ENCODE measurements at places on chromosomes 16 and 17.

- DNase-seq: no peak
Measured at GRCh38 chr16:28561557-28562187, 8.0 kb downstream of the SGF29 start.

DNA sequence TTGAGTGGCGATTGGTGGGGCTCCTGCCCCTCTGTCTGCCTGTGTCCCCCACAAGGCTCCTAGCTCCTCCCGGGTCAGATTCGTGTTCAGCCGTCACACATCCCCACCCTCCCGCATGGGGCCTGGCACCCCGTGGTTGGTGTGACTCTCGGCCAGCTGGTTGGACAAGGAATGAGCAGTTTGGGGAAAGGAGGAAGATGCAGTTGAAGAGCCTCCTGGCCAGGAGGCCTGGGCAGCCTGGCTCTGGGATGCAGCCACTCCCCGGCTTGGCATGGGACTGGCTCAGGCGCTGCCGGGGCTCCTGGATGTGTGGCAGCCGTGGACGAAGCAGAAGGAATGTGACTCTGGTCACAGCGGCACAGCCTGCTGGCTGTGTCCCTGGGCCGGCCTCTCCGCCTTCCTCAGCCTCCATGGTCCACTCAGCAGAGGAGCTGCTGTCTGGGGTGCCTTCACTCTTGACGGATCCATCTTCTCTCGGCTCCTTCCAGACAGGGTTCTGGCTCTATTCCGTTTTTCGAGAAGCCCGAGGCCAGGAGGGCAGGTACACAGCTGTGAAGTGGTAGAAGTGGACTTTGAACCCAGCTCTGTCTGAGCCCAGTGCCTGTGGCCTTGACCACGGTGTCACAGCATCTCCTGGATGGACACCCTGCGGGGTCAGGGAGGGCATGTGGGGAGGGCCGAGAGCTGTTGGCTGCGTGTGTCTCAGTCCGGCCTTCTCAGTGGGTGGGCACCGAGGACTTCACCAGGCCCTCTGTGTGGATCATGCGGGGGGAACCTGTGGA is 2.1 kb downstream of the TRAF7 start:
- DNase-seq: no peak

- no peak for DNase-seq
Measured at GRCh38 chr16:48197294-48197693, 41.5 kb upstream of the ABCC12 start.

- DNase-seq: no peak
Measured at GRCh38 chr17:76197911-76198310, 42.4 kb downstream of the RNF157 start.

- DNase-seq: no peak
Measured at GRCh38 chr16:88939972-88940861, 36.8 kb downstream of the CBFA2T3 start.

GRCh38 chr17:57953705-57954396 is 1.4 kb downstream of the CUEDC1 start:
- no peak for DNase-seq

- DNase-seq: no peak
Measured at GRCh38 chr16:72415379-72415778, 243.4 kb upstream of the PMFBP1 start.

DNA sequence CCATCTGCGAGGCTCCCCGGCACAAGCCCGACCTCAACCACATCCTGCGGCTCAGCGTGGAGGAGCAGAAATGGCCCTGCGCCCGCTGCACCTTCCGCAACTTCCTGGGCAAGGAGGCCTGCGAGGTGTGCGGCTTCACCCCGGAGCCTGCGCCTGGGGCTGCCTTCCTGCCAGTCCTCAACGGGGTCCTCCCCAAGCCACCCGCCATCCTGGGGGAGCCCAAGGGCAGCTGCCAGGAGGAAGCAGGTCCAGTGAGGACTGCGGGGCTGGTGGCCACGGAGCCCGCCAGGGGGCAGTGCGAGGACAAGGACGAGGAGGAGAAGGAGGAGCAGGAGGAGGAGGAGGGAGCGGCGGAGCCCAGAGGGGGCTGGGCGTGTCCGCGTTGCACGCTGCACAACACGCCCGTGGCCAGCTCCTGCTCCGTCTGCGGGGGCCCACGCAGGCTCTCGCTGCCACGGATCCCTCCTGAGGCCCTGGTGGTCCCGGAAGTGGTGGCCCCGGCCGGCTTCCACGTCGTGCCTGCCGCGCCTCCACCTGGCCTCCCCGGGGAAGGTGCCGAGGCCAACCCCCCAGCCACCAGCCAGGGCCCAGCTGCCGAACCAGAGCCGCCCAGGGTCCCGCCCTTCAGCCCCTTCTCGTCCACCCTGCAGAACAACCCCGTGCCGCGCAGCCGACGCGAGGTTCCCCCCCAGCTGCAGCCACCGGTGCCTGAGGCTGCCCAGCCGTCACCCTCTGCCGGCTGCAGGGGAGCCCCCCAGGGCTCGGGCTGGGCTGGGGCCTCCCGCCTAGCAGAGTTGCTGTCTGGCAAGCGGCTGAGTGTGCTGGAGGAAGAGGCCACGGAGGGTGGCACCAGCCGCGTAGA is 13.1 kb upstream of the PRR35 start:
- DNase-seq: no peak

DNA sequence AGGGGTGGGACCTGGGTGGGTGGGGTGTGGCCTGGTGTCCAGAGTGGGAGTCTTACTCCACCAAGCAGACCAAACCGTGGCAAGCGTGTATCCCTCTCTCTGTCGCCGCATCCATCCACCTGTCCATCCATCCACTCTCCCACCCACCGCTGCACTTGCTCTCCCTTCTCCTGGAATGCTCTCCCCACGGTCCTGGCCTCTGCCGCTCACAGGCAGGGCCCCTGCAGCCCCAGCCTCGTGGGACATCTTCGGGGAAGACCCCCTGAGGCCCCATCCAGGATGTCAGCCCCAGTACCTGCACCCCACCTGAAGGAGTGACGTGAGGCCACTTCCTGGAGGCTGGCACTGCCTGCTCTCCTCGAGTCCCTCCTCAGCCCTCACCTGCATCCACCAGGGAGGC is 189.5 kb upstream of the GSE1 start:
- no peak for DNase-seq

DNA sequence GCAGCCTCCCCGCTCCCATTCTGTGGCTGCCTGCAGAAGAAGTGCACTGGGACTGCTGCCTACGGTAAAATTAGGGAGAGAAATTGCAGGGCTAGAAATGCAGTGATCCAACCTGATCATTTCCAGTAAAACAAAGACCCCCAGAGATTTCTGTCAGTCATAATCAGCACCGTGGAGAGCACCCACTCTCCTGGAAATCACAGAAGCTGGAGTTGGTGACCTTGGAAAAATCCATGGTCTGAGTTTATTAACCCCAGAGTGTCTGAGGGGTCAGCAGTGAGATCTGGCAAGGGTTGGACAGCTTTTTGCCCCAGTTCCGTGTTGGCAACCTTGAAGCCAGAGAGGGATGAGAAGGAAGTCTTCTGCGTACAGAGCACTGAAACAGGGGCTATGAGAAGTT is 7.8 kb downstream of the SYCE1L start:
- no peak for DNase-seq
